ENCODE measurements at places on chromosomes 5 and 9.
A peak's percentile ranks its signal among the peaks of the same experiment; 100 is the strongest.

DNA sequence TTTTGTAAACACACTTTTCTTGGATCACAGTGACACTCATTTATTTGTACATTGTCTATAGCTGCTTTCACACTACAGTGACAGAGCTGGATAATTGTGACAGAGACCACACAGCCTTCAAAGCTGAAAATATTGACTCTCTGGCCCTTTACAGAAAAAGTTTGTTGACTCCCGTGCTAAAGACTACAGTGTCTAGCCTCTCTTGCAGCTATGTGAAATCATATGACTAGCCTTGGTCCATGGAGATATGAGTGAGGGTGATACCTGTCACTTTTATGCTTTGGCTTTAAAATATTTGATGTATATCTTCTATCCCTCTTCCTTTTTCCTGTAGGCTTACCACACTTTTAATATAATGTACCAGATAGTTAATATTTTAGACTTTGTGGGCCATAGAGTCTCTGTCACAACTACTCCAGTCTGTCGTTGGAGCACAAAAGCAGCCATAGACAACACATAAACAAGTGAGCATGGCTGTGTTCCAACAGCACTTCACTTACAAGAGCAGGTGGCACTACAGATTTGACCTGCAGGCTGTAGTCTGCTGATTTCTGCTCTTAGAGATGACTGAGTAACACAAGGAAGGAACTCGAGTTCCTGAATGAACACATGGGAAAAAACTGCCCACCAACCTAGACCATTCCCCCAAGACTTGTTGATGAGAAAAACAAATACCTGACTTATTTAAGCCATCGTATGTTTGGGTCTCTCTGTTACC is 73.5 kb upstream of the ANKRD55 start:
- no peak for DNase-seq

GRCh38 chr5:146301626-146302025 is 37.0 kb upstream of the POU4F3 start:
- no peak for DNase-seq

DNA sequence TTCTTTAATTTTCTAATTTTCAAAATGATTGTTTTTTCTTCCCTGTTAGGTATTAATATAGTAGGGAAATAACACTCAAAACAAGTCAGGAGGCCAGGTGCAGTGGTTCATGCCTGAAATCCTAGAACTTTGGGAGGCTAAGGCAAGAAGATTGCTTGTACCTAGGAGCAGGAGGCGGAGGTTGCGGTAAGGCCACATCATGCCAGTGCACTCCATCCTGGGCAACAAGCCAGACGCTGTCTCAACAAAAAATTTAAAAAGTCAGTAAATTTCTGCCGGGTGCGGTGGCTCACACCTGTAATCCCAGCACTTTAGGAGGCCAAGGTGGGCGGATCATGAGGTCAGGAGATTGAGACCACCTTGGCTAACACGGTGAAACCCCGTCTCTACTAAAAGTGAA is 10.2 kb upstream of the CDK7 start:
- no peak for DNase-seq

GRCh38 chr5:116437922-116438578 is 136.6 kb downstream of the SEMA6A start:
- no peak for DNase-seq

DNA sequence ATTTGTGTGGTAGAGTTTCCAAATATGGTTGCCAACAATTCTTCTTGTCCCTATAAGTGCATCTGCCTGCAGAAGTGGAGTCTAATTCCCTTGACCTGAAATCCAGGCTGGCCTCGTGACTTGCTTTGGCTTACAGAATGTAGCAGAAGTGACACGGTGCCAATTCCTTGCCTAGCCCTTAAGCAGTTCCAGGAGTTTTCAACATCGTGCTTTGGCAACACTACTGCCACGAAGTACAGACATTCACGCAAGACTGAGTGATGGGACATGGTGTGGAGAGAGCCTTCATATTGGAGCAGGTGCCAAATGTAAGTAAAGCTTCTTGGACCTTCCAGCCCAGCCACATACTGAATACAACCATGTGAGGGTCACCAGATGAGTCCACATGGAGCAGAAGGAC is 92.9 kb upstream of the NEK6 start:
- DNase-seq: no peak

GRCh38 chr9:37339923-37340322 is 82.6 kb upstream of the GRHPR start:
- DNase-seq: no peak

DNA sequence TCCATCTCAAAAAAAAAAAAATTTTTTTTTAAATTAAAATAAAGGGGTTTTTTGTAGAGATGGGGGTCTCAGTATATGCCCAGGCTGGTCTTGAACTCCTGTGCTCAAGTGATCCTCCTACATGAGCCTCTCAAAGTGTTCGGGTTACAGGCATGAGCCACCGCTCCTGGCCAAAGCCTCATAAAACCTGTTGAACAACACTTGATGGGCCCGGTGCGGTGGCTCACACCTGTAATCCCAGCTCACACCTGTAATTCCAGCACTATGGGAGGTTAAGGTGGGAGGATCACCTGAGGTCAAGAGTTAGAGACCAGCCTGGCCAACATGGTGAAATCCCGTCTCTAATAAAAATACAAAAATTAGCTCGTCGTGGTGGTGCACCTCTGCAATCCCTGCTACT is 7.7 kb upstream of the NPM1 start:
- no peak for DNase-seq

GRCh38 chr9:91258451-91258850 is 103.3 kb downstream of the AUH start:
- DNase-seq: no peak

DNA sequence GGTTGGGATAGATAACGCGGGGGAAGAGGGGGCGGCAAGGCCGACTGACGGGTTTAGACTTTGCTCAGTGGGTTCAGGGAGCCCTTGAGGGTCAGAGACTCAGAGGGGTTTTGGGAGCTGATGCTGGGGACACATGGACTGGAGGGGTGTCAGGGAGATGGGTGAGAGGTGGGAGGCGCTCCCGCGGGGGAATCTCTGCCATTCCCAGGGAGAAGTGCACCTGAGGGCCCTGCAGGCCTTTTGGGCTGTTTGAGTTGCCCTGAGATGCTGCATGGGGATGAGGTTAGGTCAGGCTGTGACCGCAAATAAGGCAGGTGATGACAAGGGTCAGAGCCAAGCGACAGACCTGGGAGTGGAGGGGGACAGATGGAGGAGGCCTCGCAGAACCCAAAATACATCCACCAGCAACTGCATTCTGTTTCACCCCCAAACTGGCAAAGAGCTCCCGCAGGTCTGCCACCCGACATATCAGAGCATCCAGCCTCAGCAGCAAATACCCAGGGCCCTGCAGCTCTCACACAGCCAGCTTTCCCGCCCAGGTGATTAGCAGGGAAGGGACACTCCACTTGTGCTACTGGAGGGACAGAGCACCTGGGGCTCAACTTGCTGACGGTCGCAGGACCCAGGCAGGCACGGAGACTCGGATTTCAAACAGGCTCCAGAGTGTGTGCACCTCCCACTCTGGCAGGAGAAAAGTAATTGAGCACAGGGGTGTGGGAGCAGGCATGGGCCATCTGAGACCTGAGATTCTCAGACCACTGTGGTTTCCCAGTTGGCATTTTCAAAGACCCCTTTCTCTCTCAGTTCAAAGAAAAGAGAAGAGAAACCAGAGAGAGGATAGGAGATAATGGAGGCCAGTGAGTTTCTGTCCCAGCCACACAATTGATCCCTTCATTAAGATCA is 26.4 kb downstream of the TMOD1 start:
- no peak for DNase-seq

- peak; percentile 10 for DNase-seq
These were observed 34.5 kb upstream of the COL5A1 start for GRCh38 chr9:134606951-134607731.

- DNase-seq: no peak
These were observed 409.2 kb downstream of the NFIB start for GRCh38 chr9:13904746-13905145.

DNA sequence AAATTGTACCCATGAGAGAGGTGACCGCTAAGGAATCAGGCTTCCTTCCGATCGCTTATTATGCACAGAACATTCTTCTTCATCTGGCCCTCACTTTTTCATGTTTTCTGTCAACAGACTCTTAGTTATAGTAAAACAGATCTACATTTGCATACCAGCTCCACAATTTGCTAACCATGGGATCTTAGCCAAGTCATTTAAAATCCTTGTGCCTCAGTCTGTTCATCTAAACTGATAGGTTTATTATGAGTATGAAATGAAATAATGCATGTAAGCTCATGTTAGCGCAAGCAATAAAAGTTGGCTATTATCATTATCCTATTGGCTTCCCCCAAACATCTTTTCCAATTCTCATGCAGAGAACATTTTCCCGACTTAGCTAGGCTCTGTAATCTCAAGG is 42.3 kb downstream of the FGF1 start:
- no peak for DNase-seq

- DNase-seq: peak; percentile 88
These were observed 15.0 kb upstream of the TEX48 start for GRCh38 chr9:114696814-114697544.

GRCh38 chr5:65812648-65813047 is 90.6 kb downstream of the NLN start:
- DNase-seq: no peak

- no peak for DNase-seq
These were observed 456.7 kb downstream of the ZNF608 start for GRCh38 chr5:124289641-124290311.

- no peak for DNase-seq
These were observed 612 bp downstream of the UGT3A2 start for GRCh38 chr5:36066001-36066539.

DNA sequence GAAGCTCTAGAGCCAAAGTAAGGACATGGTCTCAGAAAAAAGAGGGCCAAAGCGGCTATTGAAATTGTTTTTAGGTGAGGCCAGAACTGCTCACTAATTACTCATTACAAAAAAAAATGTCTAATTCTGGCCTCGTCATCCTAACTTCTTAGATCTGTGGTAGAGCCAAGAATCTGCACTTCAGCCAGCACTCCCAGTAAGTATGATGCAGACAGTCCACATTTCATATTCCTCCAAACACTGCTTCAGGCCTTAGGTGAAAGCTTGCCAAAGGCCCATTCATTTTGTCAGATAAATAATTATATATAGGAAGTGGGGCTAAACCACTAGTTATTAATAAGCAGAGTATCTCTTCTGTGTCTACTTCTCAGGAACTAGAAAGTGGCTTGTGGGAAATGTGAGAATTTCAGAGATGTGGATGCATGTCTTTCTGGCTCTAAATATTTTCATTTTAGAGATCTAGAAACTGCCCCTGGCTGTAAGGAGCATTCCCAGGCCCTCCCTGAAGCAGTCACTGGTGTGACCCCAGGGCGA is 554.0 kb downstream of the TLE4 start:
- DNase-seq: no peak

GRCh38 chr5:16579142-16579847 is 37.5 kb downstream of the RETREG1 start:
- no peak for DNase-seq

GRCh38 chr5:76790632-76791290 is 28.1 kb upstream of the F2RL1 start:
- DNase-seq: peak; percentile 24

- DNase-seq: peak; percentile 76
These were observed 110.4 kb downstream of the TRPM6 start for GRCh38 chr9:74777136-74777879.

- no peak for DNase-seq
These were observed 182.5 kb downstream of the MED10 start for GRCh38 chr5:6195711-6196358.

DNA sequence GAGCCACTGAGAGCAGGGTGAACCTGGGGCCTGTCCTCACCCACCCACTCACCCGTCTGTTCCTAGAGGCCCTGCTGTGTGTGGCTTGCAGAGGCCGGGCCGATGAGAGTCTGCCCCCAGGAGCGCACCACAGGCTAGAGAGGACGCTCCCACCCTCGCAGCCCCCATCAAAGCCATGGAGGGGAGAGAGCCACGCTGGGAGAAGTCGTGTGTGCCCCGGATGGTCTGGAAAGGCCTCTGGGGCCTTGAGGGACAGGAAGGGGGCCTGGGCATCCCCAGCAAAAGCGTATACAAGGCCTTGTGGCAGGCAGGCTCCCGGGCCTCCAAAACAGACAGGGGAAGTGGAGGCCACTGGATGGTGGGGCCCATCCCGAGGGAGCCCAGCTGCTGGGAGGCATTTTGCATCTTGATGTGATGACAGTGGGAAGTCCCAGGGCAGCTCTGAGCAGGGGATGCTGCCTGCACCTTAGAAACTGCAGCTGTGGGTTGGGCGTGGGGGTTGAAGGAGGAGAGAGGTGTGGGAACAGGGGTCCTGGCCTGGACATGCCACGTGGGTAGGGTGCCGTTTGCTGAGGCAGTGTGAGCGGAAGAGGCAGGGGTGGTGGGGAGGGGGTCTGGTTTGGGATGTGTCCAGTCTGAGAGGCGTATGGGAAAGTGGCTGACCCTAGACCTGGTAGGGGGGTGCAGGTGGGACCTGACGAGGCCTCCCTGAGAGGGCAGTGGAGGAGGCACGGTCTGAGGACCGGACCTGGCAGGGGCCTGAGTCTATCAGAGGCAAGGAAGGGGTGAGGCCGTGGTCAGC is 43.0 kb upstream of the NOTCH1 start:
- no peak for DNase-seq

GRCh38 chr9:78280982-78281668 is 15.8 kb upstream of the PSAT1 start:
- no peak for DNase-seq

- DNase-seq: no peak
These were observed 33.6 kb upstream of the RASGRF2 start for GRCh38 chr5:80926536-80926935.

DNA sequence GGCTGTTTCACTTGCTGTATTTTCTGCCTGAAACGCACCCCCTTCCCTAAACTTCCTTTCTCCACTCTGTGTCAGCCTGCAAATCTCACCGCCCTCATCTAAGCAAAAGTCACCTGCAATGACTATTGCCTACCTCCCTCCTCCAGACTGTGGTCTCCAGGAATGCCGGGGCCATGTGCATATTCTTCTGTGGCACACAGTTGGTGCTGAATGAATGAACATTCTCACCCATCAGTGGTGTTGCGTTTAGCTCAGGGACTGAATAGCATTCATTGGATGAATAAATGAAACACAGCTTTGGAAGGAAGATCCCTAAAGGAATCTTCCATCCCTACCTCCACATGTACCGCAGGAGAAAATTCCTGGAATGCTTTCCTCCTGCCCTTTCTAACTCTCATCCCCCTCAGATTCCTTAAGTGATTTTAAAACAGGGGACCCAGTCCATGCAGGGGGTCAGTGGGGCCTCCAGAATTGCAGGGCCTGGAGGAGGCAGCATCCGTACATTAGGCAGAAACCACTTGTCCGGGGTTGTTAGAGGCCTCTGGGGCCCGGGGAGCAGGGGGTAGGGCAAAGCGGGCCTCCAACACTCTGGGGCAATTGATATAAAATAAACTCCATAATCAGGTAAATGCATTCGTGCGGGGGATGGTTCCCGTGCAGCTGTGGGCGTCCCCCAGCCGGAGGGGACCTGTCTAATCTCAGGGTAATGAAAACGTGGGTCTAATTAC is 28.3 kb upstream of the PTGS1 start:
- no peak for DNase-seq
